ENCODE measurements at places on chromosomes 5 and 9. TPM values are rescaled to one million over a fixed set of nuclear protein-coding genes. Genes with fewer than 3 reads are reported as not detected.

Gene BTNL3
- total RNA-seq = not detected

DNA sequence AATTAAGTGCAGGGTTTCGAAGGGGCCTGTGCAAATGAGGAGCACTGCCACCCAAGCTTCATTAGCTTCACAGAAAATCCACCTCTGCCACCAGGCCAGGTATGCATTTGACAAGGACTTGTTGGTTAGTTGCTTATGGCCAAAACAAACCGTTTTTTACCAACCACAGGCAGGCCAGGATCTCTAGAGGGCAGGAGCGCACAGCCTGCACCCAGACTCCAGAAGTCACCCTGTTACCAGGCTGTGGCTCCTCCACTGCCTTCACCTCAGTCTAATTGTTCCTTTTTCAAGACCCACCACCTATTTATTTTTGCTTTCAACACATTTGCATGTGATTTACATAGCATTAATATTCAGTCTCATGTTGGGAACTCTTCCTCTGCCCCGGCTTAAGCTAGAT, 78.3 kb upstream of the HSPA9 start:
- DNase-seq = no peak

DNA sequence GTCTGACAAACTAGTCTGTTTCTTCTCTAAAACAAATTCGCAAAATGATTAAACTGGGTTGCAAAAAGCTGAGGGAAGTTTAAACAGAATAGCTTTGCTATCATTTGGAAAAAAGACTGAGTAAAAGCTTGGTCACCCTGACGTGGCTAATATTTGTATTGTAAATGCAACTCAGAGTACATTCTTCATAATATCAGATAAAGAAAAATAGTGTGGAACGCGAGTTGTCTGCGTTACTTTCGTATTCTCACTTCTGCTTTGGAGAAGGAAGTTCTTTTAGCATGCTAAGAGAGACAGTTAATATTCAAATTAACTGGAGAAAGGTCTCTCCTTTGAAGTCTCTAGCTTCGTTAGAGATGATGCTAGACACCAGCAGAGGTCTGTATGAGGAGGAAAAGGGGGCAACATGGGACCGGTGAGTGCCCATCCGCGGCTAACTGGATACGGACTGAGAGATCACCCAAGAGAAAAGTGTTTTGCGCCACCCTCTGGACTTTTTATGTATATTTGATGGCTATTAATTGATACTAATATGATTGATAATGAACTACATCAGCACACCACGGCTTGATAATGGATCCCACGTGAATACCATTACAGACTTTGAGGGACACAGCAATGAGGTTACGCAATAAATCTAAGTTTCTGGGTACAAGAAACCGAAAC, 2.9 kb upstream of the CNTRL start:
- no peak for DNase-seq

DNA sequence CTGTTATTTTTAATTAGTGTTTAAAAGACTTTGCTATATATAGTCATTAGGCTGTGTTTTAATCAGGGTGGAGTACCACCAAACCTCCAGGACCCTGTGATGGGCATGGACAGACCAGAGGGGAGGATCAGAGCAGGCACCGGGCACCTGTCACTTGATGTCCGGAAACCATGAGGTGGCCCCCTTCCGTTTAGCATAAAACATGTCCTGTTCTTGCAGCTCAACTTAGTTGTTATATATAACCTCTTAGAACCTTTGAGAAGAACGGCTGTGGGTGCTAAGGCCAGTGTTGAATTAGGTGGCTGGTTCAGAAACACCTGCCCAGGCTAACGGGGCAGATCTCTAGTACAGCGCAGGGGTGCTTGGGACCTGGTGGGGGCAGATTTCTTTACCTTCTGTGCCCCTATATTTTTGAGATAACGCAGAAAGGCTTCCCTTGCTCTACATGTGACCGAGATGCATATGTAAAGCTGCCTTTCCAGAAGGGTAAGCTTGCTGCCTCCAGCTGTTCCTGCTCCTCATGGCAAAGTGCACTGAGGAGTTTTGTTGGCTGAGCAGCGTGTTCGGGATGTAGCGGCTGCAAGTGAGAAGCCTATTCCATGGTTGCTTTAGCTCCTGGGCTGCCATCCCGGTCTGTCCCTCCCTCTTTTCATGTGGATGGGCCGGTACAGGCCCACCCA, 255.5 kb downstream of the FANCC start:
- no peak for DNase-seq

Gene OTP
- not detected for total RNA-seq

- DNase-seq = no peak
Observed at GRCh38 chr9:34990908-34991606, 1.5 kb downstream of the DNAJB5 start.

DNA sequence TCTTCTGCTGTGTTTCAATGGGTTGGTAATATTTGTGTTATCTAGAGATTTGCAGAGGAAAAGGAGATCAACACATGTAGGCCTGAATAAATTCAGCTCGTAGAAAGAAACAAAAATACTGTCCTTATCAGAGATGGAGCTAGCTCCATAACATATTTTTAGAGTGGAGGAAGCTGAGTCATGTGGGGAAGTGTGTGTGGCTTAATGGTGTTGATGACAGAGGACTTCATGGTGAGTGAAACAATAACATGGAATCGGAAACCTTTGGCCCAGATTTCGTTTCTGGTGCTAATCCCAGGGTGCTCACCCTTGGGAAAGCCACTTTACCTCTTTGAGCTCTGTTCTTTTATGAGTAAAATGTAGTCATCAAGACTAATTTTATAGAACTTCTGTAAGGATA, 825.0 kb downstream of the TLR4 start:
- no peak for DNase-seq

GRCh38 chr9:125361837-125362531, 100.4 kb downstream of the GAPVD1 start:
- DNase-seq = no peak

Gene C6
- 0.41 TPM for total RNA-seq

Gene PCDHGB2
- 6.1 TPM for total RNA-seq

All from frontal cortex (tissue), 4 donors.